ENCODE measurements at places on chromosomes 4 and X.

GRCh38 chr4:77039796-77040195 is 36.0 kb downstream of the CCNI start:
- DNase-seq: no peak

DNA sequence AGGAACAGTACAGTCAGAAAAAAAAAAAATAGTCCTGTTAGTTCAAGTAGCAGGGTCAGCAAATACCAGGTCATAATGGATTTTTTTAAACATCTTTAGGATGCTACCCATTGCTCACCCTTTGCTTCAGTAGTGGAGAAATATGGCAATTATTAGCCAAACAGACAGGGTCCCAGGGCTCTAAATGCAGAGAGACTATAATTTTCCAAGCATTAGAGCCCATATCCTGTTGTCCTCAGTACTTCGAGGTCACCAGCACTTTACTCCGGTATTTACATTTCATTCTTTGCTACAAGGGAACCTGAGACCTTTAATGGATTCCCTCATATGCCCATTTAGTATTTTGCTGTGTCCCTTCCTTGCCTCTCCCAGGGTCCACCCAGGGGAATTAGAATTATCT is 1562.9 kb upstream of the TENM3 start:
- no peak for DNase-seq

DNA sequence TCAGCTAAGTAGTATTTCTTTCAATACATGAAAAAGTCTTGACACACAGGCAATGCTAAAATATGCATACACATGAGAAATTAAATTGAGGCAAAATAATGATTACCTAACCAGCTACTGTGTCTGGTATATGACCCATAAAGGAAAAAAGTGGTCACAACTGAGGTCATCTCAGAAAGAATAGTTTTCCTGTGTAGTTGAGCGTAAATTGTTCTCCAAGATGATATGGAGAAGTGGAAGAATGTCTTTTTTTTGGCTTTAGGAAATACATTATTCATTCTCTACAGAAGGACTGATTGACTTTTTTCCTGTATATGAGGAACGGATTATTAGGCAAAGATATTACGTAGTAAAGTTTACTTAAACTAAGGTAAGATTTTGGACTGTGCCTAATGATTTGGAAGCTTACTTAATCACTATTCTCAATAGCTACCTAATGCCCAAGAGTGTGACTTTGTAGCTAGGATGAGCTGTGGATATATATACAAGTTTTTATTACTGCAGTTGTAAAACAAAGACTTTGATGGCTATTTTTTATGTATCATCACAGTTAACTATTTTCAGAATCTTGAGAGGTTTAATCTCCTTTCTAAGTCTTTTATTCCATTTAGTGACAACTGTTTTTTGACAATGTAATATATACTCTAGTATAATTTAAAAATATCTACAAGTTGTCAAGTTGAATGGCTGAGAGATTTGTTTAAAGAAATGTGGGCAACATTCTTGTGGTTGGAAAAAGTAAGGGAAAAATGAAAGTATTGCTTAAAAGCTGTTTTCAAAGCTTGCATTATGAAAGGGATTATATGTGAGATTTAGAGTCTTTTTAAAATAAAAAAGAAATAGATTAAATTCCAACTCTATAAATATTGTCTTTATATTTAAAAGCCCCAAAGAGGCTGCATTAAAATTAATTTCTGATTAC is 100.2 kb downstream of the PDLIM5 start:
- peak; percentile 65 for DNase-seq

GRCh38 chr4:74376888-74377483 is 12.0 kb downstream of the EREG start:
- DNase-seq: peak; percentile 63

DNA sequence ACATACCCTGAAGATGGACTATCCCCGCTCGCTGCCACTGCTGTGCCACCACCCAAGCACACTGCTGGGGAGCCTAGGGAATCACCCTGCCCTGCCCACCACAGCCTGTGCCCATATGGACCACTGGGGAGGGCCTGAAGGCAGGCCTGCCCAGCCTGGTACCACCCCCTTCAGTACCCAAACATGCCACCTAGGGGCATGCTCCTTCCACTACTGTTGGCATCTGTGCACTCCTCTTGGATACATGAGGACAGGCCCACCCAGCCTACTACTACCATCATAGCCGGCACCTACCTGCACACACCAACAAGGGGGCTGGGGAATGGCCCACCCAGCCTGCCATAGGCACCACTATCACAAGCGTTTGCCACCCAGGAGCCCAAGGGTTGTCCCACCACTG is 30.1 kb upstream of the PRDX4 start:
- no peak for DNase-seq

- no peak for DNase-seq
These were observed 53.4 kb downstream of the PSAPL1 start for GRCh38 chr4:7381221-7381889.

- peak; percentile 26 for DNase-seq
These were observed 541 bp upstream of the FIP1L1 start for GRCh38 chr4:53376900-53377299.

- no peak for DNase-seq
These were observed 39.3 kb upstream of the NYX start for GRCh38 chrX:41407816-41408215.

DNA sequence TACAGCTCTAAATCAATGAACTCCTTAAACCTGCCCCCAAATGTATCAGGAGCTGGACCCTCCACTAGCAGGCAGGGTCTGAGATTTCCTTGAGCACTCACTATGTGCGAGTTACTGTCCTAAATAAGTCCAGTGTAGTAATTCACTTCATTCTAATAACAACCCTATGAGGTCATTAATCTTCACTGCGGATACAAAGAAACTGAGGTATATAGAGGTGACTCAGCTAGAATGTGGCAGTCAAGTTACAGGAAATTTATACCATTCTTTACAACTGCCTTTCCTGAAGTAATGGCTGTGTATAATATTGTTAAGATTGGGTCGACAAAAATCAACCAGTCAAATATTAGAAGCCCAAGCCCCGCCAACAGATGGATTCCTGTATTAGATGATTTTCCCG is 473.9 kb upstream of the FTHL17 start:
- DNase-seq: peak; percentile 49

DNA sequence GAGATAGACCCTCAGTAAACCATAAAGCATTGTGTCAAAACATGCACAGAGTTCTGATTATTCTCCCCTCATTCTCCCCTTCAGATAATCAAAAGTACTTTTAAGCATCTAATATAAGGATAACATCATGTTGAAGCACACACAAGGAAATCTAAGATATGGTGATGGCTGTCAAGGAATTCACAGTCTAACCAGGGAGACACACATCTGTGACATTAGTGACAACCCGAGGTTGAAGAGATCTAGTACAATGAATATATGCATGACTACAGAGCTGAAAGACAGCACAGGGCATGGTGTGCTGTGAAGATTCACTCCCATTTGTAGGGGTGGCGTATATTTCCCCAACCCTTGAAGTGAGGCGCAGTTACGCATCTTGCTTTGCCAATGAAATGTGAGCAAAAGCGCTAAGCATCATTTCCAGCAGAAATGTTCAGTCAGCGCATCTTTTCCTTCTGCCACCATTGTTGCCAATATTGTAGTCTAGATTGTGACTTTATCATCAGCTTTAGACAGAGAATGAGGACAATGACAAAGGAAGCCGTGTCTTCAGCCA is 122.0 kb downstream of the NSUN7 start:
- no peak for DNase-seq

DNA sequence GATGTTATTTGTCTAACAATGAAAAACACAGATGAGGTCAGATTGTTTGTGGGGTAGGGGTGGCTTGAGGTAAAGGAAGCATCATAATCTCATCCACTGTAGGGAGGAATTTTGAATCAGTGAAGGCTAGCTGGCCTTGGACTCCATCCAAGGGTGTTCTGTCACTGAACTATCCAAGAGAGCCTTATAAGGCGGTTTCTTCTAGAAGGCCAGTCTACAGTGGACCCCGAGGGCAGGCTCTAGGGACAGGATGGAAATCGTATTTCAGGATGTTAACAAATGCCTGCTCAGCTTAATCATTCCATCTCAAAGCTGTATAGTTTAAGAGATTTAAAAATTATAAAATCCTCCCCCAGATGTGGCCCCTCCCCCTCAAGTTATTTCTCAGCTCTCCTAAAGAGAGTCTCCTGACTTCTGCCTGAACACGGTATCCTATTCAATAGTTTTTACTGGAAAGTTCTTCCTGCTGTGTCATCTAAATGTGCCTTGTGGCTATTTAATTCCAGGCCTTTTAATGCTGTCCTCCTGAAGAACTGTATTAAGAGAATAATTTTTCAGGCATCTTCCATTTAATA is 8.0 kb downstream of the IGFBP7 start:
- DNase-seq: peak; percentile 91

DNA sequence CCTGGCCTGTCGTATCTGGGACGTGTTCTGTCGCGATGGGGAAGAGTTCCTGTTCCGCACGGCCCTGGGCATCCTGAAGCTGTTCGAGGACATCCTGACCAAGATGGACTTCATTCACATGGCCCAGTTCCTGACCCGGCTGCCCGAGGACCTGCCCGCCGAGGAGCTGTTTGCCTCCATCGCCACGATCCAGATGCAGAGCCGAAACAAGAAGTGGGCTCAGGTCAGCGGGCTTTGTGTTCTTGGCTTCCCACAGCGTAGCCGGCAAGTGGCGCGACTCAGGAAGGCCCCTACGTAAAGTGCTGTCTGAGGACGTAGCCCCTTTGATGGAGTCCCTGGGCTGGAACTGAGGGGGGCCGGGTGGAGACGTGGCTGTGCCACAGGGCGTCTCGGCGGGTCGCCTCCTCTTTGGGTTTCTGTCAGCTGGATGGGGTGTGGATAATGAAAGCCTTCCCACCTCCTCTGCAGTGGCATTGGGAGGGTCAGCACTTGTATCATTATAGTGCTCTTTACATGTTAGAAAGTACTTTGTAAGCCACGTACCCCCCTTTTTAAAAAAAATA is 18.1 kb upstream of the TADA2B start:
- DNase-seq: no peak

GRCh38 chrX:68754406-68754805 is 74.4 kb upstream of the EFNB1 start:
- DNase-seq: no peak

DNA sequence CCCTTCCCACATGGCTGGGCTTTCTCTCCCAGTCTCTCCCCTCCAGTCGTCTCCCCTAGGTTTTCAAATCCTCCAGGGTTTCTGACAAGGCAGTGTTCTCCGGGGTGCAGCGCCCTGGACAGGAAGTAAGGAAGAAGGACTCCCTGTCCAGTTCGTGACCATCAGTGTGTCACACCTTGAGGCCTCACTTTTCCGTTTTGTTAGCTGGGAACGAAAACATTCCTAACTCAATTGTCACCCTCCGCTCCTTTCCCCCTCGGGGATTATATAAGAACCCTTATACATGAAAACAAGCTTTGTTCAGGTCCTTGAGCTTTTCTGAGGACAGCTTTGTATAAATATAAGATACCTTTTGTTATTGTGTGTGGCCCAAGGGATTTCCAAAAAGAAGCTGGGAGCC is 92.1 kb downstream of the KDR start:
- no peak for DNase-seq

GRCh38 chrX:40266490-40267333 is 169.0 kb upstream of the BCOR start:
- DNase-seq: peak; percentile 72

GRCh38 chr4:145956288-145956890 is 17.8 kb upstream of the ZNF827 start:
- DNase-seq: peak; percentile 37

DNA sequence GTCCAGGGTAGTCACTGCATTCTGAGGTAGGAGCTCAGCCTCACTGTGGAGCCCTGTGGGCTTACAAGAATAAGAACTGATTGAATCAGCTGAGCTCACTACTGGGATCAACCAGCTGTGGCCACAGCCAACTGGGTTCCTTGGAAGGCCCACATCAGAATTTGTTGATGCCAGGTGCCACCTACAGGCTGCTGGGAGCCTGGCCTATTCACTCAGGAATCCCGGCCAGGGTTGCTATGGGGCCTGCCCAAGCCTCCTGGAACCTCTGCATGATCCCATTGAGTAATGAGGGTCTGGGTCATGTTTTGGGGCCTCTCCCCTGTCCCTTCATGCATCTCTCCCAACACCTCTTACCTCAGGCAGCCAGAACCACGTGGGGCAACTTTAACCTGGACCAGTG is 53.9 kb upstream of the KIAA1210 start:
- peak; percentile 26 for DNase-seq

DNA sequence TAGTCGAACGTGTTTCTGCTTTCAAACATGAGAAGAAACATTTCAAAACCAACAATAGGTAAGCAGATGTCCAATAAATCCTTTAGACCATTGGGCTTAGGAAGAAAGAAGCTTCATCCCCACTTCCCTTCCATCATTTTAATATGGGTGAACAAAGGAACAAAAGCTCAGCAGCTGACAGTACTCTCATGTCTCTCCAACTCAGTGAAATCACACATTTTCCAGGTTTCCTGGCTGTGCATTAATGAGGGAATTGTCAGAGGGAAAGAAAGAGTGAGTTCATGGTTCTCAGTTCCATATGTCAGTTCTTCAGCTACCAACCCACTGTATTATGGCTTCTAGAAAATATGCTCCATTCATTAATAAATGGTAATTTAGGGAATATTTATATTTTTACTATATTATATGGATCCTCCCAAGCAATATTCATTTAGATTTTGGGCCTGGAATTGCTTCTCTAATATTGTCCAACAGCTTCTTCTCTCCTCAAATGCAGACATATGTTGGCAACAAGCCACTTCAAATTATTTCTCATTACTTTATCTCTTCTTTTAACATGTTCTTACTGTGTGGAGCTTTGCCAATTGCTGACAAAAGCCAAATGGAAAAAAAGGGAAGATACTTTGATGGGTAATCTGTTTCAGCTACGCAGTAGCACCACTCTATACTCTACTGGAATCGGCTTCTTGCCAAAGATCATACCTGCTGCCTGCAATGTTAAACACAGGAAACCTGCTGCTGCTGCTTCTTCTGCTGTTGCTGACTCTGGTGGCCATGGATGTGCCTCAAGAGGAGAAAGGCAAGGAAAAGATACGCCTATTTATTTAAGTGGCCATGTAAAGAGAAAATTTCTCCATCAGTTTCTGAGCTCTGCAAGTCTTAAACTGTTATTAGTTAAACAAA is 1757.6 kb downstream of the ARAP2 start:
- no peak for DNase-seq

- DNase-seq: peak; percentile 48
These were observed 14.8 kb upstream of the SPARCL1 start for GRCh38 chr4:87543835-87544461.

- peak; percentile 21 for DNase-seq
These were observed 8.3 kb upstream of the GRPEL1 start for GRCh38 chr4:7075962-7076695.

- no peak for DNase-seq
These were observed 67.4 kb downstream of the CHRNA9 start for GRCh38 chr4:40402556-40402955.

DNA sequence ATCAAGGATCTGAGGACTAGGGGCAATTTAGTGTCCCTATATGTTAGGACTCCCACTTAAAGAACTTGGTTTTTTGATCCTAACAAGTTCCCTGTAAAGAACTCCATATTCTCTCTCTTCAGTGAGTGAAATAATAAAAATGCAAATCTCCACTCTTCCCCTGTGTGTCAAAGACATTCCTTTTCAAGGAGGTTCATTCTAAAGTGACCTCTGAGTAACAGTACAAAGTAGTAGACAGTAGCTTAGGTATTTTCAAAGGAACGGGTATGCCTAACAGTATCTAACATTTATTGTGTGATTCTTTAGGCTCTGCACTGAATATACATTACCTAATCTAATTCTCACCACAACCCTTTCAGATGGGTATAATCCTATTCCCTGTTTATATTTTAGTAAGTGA is 58.4 kb upstream of the SCOC start:
- DNase-seq: no peak

Data from fibroblast of skin of right biceps (primary cell).